Kidney (tissue), 22 donors: ENCODE measurements at places on chromosomes 7 and 10. TPM values are rescaled to one million over a fixed set of nuclear protein-coding genes. Genes with fewer than 3 reads are reported as not detected.
A peak's percentile ranks its signal among the peaks of the same experiment; 100 is the strongest.

DNA sequence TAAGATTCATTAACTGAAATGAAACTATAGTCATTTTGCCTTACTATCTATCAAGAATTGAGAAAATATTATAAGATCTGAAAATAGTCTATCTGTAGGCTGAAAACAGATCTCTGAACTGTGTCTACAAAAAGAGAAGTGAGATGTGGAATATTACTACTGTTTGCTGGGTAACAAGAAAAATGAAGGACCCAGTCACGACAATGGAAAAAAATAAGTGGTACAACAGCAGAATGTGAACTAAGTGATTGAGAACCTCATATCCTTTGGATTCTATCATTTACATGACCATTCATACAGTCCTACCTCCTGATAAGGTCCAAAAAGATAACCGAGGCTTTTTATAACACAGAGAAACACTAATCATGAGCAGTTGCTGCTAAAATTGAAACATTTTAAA lies 94.3 kb downstream of the UBE2H start:
- DNase-seq: no peak

The CDC14C gene
- not detected for total RNA-seq

DNA sequence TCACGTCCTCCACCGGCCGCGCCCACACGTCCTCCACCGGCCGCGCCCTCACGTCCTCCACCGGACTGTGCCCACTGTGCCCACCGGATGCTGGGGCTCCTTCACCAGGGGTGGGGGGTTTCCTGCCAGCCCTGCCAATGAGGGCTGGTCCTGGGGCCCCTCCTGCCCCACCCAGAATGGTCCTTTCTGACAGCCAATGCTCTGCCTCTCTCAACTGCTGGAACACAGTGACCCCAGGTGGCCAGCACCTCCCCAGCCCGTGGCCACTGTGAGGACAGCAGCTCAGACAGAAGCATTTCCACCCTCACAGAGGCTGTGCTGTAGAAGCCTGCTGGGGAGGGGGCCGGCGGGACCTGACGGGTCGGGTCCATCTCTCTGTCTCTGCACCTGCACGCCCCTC lies 90.1 kb upstream of the DNAAF5 start:
- DNase-seq: no peak

GRCh38 chr10:119675483-119676170 lies 24.4 kb downstream of the BAG3 start:
- DNase-seq: no peak

The GPR158 gene
- 0.22 TPM for total RNA-seq

GRCh38 chr10:14453593-14453992 lies 122.9 kb upstream of the FRMD4A start:
- DNase-seq: no peak

- peak; percentile 95 for DNase-seq
Observed at GRCh38 chr10:102776779-102777456, 33.2 kb downstream of the WBP1L start.

DNA sequence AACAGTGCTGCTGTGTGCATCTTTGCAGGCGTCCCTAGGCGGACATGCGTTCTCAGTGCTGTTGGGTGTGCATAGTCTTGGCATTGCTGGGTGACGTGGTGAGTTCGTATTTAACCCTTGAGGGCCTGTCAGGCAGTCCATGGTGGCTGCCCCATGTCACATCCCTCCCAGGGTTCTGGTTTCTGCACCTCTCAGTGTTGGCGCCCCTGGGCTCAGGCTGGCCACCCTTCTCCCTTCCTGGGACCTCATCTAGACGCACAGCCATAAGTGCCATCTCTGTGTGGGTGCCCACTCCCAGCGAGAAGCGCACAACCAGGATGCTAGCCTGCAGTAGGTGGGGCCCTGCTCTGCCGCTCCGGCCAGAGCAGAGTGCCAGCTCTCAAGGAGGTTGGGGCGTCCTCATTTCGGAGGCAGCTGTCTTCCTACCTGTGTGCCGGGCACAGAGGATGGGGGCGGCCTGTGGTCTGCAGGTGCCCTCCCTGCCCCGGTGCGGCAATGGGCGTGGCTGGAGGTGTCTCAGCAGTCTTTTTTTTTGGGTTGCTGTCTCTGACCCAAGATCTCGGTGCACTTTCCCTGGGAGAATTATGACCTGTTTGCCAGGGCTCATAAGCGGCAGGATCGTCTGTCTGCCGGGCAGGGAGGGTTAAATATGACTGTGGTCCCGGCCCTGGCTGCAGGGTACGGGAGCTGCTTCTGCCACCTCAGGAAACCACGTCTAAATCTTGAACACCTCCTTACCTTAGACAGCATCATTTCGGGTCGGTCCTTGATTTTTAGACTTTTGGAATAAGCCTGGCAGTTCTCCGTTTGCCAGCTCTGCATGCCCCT lies 6.5 kb downstream of the INPP5A start:
- peak; percentile 39 for DNase-seq
